Adipocyte (in vitro differentiated cells): ENCODE measurements at places on chromosomes 5 and 9.
A peak's percentile ranks its signal among the peaks of the same experiment; 100 is the strongest.

- DNase-seq = no peak
Measured at GRCh38 chr9:99069075-99069474, 35.8 kb upstream of the TGFBR1 start.

DNA sequence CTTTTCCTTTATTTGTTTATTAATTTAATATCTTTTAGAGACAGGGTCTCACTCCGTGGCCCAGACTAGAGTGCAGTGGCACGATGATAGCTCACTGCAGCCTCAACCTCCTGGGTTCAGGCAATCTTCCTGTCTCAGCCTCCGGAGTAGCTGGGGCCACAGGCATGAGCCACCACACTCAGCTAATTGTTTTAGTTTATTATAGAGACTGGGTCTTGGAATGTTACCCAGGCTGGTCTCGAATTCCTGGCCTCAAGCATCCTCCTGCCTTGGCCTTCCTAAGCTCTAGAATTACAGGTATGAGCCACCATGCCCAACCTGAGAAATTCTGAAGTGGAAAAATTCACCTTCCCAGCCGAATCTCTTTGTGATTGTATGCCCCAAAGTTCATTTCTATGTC is 139.4 kb upstream of the SLC12A2 start:
- no peak for DNase-seq

- no peak for DNase-seq
Measured at GRCh38 chr9:126591922-126592321, 21.8 kb upstream of the LMX1B start.

- peak; percentile 89 for DNase-seq
Measured at GRCh38 chr5:34608859-34609648, 47.1 kb upstream of the RAI14 start.

DNA sequence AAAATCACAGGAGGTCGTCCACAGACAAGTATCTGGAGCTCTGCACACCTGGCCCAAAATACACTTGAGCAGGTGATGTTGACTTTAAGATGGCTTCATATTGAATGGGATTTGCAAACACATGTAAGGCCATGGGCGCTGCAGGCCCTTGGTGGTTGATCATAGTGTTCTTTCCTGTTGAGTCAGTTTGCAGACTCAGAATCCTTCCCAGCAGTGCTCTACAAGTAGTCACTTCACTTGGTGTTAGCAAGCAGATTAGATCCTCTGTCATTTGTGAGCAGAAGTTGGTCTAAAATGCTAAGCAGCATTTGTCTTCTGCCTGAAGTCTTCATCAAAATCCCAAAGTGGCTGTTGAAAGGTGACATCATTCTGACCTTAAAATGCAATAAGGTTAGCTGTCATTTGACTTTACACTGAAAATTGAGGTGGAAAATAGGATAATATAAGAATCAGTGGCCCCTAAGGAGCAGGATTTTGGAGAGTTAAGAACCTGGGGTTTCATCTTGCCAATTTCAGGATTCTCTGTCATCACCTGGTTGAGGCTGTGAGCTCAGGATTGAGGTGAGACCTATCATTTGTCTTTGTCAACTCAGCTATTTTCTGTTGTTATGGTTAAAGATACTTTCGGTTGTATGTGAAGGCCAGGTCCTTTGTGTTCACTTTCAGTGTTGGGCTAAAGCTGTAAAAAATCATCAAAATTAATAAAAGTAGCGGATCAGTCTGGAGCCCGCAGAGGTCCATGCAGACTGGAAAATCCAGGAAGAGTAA is 114.5 kb downstream of the LRRC70 start:
- DNase-seq = no peak
